ENCODE measurements at places on chromosomes 2 and 18.

- DNase-seq, result no peak
Observed at GRCh38 chr2:20080839-20081415, 29.5 kb upstream of the LAPTM4A start.

DNA sequence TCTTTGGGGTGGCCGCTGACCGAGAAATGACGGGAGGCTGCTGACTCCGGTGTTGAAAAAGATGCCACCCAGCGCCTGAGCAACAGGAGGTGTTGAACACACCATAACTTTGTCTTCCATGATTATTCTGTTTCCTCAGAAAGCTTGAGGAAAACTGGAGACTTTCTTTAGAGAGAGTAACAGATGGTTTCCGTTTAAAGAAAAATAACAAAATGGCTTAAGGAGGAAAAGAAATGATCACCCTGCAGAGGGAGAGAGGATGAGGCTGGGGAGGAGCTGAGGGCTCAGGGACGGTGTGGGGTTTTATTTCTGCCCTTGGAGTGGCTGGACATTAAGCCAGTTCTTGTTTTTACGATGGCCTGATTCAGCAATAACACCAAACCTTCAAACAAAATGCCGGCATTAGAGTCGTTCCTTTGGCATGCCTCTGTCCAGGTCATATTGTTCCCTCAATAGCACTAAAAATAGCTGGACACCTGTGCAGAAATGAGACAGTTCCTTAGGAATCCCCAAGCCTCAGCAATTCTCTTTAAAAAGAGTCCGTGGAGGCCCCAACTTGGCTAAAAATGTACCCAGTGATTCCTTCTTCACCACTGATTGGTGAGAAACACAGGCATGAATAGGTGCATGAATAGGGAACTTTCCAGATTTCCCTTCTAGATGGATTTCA is 182.4 kb downstream of the ALPK2 start:
- DNase-seq, result no peak

- no peak for DNase-seq
Observed at GRCh38 chr2:224837558-224837957, 121.4 kb upstream of the CCDC195 start.

GRCh38 chr2:68244456-68244855 is 7.9 kb downstream of the PPP3R1 start:
- no peak for DNase-seq

- no peak for DNase-seq
Observed at GRCh38 chr2:24616616-24617015, 125.6 kb downstream of the NCOA1 start.

- no peak for DNase-seq
Observed at GRCh38 chr2:166074430-166074829, 53.4 kb downstream of the SCN1A start.

DNA sequence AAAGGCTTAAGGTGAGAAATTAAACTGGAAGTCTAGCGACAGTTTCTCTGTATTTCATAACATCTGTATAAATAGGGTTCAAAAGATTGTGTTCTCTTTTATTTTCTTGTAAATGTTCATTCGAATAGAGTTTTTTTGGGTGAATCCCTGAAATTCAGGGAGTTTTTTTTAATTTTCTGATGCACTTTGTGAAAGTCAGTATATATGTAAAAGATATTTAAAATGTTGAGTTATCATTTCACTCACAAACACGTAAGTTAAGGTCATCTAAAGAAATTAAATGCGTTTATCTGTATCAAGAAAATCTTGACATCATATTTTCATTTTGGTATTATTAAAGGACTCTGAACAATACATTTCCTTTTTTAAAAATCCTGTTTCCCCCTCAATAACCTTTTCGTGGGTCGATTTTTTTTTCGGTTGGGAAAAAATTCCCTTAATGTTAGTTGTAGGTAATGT is 3.4 kb downstream of the SP9 start:
- no peak for DNase-seq

DNA sequence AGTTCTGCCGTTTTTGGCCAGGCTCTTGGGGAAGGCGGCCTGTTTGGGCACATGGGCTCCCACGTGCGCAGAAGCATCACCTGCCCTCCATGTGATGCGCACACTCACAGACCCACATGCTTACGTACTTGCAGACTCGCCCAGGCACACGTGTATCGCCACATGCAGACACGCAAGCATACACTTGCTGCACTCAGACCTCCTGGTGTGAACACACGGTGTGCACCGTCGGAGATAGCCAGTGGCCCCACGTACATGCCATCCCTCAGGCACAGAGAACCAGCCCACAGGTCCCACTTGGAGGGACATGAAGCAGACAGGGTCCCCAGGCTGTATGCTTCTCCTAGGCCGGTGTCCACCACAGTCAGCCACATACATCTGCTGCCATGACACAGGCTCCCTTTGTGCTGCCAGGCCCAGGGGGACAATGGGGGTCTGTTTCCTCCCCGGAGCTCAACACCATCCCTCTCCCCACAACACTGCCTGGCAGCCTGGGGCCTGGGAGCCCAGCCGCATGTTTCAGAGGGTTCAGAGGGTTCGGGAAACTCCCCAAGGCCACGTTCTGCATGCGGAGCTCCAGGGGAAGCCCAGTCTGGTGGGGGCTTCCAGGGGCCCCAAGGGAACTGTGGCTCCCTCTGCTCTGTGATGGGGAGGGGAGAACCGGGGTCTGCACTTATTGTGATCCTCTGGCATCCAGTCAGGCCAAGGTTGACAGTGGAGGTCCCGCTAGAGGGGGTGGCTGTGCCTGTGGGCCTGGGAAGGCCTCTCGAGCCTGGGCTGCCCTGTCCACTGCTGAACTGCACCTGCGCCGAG is 208.1 kb upstream of the HAAO start:
- no peak for DNase-seq

- DNase-seq, result no peak
Observed at GRCh38 chr2:225457482-225457881, 58.0 kb downstream of the NYAP2 start.

DNA sequence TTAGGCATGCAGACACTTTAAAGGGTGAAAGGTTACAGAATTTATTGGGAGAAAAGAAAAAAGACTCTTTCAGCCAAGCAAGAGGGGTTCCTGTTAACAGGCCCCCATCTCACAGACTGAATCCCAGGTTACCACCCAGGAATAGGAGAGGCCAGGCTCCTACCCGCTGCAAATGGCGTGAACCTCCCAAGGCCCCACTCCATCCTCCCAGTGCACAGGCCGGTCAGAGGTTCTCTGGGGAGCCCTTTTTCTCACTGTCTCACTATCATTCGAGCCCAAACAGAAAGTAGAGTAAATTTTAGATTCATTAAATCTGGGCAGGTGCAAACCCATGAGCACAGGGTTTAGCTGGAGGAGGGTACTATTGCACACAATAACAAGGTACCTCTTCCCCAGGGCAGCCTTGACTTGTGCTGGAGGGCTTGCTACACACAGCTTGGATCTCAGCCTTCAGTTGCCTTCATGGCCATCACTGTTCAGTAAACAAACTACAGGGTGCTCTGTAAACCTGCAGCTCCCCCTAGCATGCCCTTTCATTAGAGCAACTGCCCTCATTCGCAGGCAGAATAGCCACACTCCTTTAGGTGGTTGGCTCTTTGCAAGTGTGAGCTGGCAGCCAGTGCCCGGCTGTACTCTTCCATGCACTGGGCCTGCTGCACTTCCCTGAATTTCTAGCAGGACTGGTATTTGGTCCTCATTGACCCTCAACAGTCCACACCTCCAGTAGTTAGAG is 7.3 kb upstream of the PLEK start:
- DNase-seq, result peak; percentile 72

DNA sequence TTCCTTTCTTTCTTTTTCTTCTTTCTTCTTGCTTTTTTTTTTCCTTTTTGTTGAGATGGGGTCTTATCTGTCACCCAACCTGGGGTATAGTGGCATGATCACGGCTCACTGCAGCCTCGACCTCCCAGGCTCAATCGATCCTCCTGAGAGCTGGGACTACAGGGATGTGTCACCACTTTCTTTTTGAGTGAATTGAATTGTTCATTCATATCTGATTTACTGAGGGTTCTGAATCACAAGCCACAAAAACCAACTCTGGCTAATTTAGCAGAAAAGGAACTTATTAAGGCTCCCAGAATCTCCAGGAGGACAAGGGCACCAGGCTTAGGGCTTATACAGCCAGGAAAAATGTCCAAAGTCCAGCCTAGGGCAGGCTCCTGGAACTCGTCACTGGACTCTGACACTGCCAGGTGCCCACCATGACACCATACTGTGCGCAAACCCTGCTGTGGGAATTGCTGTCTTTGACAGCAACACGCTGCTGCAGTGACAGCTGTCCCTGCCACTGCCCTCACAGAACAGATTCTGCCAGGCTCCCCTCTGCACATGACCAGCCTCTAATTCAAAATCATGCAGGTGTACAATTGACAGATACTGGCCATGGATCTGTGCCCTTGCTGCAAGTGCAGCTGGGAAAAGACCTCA is 42.9 kb upstream of the EML6 start:
- DNase-seq, result no peak

- DNase-seq, result no peak
Observed at GRCh38 chr2:2536416-2537056, 205.5 kb upstream of the MYT1L start.

GRCh38 chr2:64857581-64858471 is 131.4 kb upstream of the SLC1A4 start:
- DNase-seq, result no peak

DNA sequence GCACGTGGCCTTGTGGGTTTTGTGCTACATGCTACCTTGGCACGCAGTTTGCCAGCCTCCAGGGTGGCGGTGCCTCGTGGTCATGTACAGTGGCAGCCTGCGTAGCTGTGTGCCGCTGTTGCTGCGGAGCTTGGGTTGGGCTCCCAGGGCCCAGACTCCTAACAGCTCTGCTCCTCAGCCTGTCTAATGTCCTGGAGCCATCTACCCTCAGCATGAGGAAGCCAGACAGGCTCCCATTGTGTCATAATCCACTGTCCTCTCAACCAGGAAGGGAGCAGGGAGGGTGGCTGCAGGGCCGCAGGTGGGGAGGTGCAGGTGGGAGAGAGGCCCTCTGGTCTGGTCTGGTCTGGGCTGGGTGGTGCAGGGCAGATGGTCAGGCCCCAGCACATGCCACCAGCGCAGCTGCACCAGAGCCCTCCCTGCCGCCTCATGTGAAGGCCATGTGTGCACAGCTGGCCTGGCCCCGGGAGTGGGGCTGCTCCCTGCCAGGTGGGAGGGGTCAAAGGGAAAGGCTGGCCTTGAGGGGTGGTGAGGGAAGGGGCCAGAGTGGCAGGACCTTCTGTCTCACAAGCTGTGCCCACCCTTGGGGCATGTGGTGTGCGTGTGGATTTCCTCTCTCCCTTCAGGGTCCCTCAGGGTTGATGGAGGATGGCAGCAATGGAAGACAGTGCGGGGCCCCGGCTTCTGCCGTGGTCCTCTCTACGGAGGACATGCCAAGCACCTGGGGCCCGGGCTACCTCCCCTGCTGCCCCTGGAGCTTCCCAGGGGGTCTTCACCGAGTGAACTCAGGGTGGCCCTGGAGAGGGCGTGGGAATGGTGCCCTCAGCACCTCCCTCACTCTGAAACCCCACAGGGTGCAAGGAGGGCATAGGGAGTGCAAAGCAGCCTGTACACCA is 4.8 kb downstream of the ATOH8 start:
- no peak for DNase-seq

- no peak for DNase-seq
Observed at GRCh38 chr2:223949241-223949840, 4.2 kb upstream of the WDFY1 start.

- DNase-seq, result peak; percentile 37
Observed at GRCh38 chr2:102418421-102418961, 4.5 kb upstream of the IL18RAP start.

- no peak for DNase-seq
Observed at GRCh38 chr18:48923746-48924629, 26.8 kb downstream of the SMAD7 start.

GRCh38 chr2:142649581-142649980 is 227.9 kb upstream of the KYNU start:
- DNase-seq, result no peak

GRCh38 chr2:98356729-98357128 is 10.5 kb downstream of the CNGA3 start:
- no peak for DNase-seq

DNA sequence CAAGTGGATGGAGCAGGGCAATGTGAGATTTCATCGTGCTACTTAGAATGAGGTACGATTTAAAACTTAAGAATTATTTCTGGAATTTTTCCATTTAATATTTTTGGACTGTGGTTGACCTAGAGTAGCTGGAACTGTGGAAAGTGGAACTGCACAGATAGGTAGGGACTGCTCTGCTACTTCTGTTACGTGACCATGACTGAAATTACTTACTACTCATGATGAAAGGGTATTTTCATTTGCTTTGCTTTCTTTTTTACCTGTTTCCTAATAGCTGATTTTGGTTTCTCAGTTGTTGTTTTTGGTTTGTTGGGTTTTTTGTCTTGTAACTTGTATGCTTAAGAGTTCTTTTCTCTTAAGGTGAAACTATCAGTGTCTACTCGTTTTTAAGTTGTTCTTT is 11.4 kb downstream of the UBE2E3 start:
- DNase-seq, result no peak

GRCh38 chr2:177678939-177679338 is 286.4 kb downstream of the AGPS start:
- no peak for DNase-seq

GRCh38 chr2:56806924-56807323 is 623.1 kb downstream of the CCDC85A start:
- DNase-seq, result no peak

GRCh38 chr2:162581959-162582798 is 238.2 kb downstream of the GCA start:
- no peak for DNase-seq

DNA sequence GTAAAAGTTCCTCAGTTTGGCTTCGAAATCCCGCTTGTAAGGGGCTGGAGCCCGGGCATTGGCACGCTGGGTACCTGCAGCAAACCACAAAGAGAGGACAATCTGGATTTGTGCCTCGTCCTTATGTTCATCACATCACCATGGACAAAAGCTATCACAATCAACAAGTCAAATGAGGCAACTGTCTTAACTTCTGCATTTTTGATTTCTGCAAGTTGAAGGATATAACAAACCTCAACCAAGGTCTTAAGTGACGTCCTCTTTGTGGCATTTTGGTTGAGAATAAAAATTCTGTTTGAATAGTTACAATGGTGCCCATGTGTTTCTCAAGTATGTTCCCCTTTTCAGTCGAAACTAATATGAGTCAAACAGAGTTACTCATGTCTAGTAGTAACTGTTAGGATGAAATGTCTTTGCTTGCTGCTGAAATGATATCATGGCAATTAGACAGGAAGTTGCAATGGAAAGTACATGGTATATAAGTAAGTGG is 70.8 kb upstream of the STK17B start:
- DNase-seq, result peak; percentile 100

- peak; percentile 43 for DNase-seq
Observed at GRCh38 chr2:27322301-27322765, 564 bp downstream of the MPV17 start.

- no peak for DNase-seq
Observed at GRCh38 chr2:53423465-53423864, 344.1 kb upstream of the CHAC2 start.

- DNase-seq, result no peak
Observed at GRCh38 chr2:46509804-46510203, 30.4 kb downstream of the TMEM247 start.

DNA sequence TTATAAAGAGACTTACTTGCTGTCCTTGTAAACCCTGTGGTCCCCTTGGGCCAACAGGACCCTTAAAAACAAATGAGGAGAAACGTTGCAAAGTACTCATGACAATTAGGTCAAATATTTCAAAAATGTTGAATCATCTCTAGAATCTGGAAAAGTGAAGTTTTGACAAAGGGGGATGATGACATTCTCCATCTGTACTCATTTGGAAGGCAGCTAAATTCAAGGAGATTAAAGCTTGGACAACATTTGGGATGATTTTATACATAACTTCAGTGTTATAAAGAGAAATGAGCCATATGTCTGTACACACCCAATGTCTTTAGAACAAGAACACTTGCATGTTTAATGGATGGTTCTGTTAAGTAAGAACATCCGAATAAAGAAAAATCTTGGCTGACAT is 92.9 kb downstream of the COL5A2 start:
- no peak for DNase-seq
